Psoas muscle (tissue), 8 donors: ENCODE measurements at places on chromosomes 12 and 14. TPM values are rescaled to one million over a fixed set of nuclear protein-coding genes. Genes with fewer than 3 reads are reported as not detected.

JDP2 gene
- 13.2 TPM for polyA plus RNA-seq

NOVA1 gene
- 0.76 TPM for polyA plus RNA-seq

TMEM30B gene
- polyA plus RNA-seq, result 0.33 TPM

CIROP gene
- not detected for polyA plus RNA-seq

DBX2 gene
- polyA plus RNA-seq, result not detected

CAPZA3 gene
- polyA plus RNA-seq, result not detected

GRCh38 chr14:60309867-60310552 is 61.0 kb downstream of the PPM1A start:
- H3K4me1 ChIP-seq, result no peaks in the 10 kb centered on the region
- no peak overlapping the region for H3K27ac ChIP-seq
- H3K4me3 ChIP-seq, result no peak overlapping the region
- H3K36me3 ChIP-seq, result no peaks in the 10 kb centered on the region
- no peak for DNase-seq

DNA sequence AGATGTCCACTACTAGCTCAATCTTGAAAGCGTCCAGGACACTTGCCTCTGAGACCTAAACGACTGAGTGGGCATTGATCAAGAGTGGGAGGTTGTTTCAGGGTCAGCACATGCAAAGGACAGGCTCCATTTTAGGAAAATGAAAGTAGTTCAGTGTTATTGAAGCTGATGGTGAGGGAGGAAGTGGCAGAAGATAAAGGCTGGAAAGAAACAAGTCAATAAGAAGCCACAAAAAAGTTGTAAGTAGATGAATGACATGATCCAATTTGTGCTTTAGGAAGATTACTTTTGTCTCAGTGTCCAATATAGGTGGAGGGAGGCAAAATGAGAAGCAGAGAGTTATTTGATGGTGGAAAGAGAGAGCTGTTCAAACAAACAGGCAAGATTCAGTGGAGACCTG is 22.0 kb downstream of the GPR65 start:
- no peaks in the 10 kb centered on the region for H3K27me3 ChIP-seq
- H3K27ac ChIP-seq, result no peak overlapping the region
- H3K36me3 ChIP-seq, result no peaks in the 10 kb centered on the region
- no peak overlapping the region for H3K4me3 ChIP-seq
- DNase-seq, result no peak

GRCh38 chr12:103742349-103742932 is 98.6 kb downstream of the NT5DC3 start:
- H3K4me3 ChIP-seq, result no peak overlapping the region
- H3K27me3 ChIP-seq, result no peaks in the 10 kb centered on the region

DNA sequence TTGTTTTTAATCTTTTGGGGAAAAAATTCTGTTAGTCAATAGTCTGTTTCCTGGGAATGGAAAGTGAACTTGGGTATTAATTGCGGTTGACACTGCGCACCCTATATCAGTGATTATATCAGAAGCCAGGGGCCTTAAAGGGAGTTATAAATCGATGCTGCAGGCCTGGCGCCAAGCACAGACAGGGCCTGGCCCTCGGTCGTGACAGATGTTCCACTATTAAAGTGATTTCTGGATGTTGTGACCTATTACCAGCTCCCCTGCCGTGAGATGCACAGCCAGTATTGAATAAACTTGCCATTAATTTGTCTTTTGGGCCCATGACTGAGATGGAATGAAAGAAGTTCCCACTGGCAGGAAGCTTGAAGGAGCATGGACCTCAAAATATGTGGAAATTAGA is 45.1 kb upstream of the KITLG start:
- no peaks in the 10 kb centered on the region for H3K4me1 ChIP-seq
- no peak for DNase-seq
- H3K27me3 ChIP-seq, result no peaks in the 10 kb centered on the region
- H3K4me3 ChIP-seq, result no peak overlapping the region

GRCh38 chr14:71119075-71119474 is 211.8 kb downstream of the PCNX1 start:
- no peak overlapping the region for H3K27ac ChIP-seq
- DNase-seq, result no peak

DNA sequence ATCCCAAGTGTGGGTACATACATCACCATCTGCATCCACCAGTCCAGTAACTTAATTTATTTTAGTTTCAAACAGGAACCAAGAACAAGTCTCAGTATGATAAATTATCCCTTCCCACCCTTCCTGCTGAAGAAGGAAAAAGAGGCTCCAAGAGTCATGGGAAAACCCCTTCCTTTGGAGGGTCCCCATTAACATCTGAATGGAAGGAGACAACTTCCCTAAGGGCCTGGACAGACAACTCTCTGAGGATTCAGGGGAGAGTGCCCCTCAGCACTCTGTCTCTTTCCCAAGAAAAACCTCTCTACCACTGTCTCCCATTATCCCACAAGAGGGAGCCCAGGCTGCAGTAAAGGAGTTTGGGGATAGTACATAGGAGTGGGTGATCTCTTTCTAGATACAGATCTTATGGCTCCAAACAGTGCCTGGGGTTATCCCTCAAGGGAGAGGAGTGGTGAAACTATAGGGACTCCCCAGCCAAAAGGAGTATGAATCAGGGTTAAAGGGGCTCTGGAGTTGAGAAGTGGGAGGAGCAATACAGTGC is 6.2 kb downstream of the WNT10B start:
- H3K27me3 ChIP-seq, result peaks cover 6% of the 10 kb centered on the region
- DNase-seq, result no peak
- H3K36me3 ChIP-seq, result no peaks in the 10 kb centered on the region
- no peak overlapping the region for H3K27ac ChIP-seq
- no peak overlapping the region for H3K4me3 ChIP-seq

DNA sequence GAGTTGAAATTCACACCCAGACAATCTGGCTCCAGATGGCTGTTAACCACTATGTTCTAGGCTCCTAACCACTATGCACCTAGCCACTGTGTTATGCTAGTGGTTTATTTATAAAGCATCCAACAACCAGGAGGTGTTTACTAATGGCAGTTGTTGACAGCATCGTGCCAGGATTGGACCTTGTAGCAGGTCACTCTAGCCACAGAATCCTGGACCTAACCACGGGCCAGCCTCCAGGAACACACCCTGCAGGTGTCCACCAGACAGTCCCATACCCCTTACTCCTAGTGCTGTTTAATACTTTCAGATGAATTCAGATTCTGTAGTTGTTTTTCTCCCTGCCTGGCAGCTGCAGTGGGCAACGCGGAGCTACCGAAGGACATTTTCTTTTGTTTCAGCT is 109.4 kb upstream of the MYL2 start:
- no peak overlapping the region for H3K4me3 ChIP-seq
- no peak overlapping the region for H3K27ac ChIP-seq
- H3K36me3 ChIP-seq, result no peaks in the 10 kb centered on the region

DNA sequence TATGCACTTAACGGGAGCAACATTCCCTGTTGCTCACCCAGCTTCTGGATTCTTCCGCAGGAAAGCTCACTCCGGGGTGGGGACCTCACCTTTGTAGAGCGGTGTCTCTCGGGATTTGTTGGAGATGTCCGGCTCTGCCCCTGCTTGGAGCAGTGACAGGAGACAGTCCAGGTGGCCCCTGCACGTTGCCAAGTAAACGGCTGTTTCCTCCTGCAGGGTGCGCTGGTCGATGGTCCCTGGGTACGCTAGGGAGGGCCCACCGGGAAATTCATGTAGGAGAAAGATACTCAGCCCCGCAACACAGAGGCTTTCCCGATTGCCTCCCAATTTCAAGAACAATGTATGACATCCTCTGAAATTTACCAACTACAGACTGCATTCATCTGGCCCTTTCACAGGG is 23.1 kb downstream of the ASB2 start:
- no peak for DNase-seq
- peaks cover 94% of the 10 kb centered on the region for H3K4me1 ChIP-seq
- H3K4me3 ChIP-seq, result no peak overlapping the region
- no peaks in the 10 kb centered on the region for H3K27me3 ChIP-seq

GRCh38 chr12:112430929-112431328 is 12.2 kb downstream of the PTPN11 start:
- no peak overlapping the region for H3K4me3 ChIP-seq
- no peak overlapping the region for H3K27ac ChIP-seq
- no peak for DNase-seq

- no peaks in the 10 kb centered on the region for H3K36me3 ChIP-seq
- no peak overlapping the region for H3K27ac ChIP-seq
- no peaks in the 10 kb centered on the region for H3K4me1 ChIP-seq
- DNase-seq, result no peak
- H3K4me3 ChIP-seq, result no peak overlapping the region
- H3K27me3 ChIP-seq, result no peaks in the 10 kb centered on the region
Observed at GRCh38 chr14:84108746-84109457, 1421.0 kb upstream of the FLRT2 start.

- DNase-seq, result no peak
- H3K27me3 ChIP-seq, result no peaks in the 10 kb centered on the region
- H3K4me1 ChIP-seq, result no peaks in the 10 kb centered on the region
Observed at GRCh38 chr12:55385891-55386290, 14.4 kb upstream of the OR6C65 start.

GRCh38 chr12:57001448-57001906 is 4.9 kb downstream of the ZBTB39 start:
- peaks cover 6% of the 10 kb centered on the region for H3K4me1 ChIP-seq
- peak; percentile 59 for DNase-seq
- H3K27ac ChIP-seq, result no peak overlapping the region
- H3K4me3 ChIP-seq, result no peak overlapping the region
- H3K27me3 ChIP-seq, result no peaks in the 10 kb centered on the region

GRCh38 chr12:77925536-77926108 is 94.9 kb downstream of the NAV3 start:
- no peak overlapping the region for H3K4me3 ChIP-seq
- no peaks in the 10 kb centered on the region for H3K27me3 ChIP-seq

GRCh38 chr12:45205165-45205825 is 10.6 kb upstream of the ANO6 start:
- no peaks in the 10 kb centered on the region for H3K36me3 ChIP-seq
- no peaks in the 10 kb centered on the region for H3K27me3 ChIP-seq
- no peak for DNase-seq
- peaks cover 2% of the 10 kb centered on the region for H3K4me1 ChIP-seq

GRCh38 chr12:6834254-6834653 is 6.0 kb downstream of the P3H3 start:
- peaks cover 5% of the 10 kb centered on the region for H3K27me3 ChIP-seq
- H3K4me1 ChIP-seq, result no peaks in the 10 kb centered on the region

GRCh38 chr14:54808326-54809161 is 94.1 kb downstream of the GCH1 start:
- H3K4me1 ChIP-seq, result no peaks in the 10 kb centered on the region
- DNase-seq, result no peak
- H3K27ac ChIP-seq, result no peak overlapping the region
- H3K4me3 ChIP-seq, result no peak overlapping the region
- H3K27me3 ChIP-seq, result no peaks in the 10 kb centered on the region
- H3K36me3 ChIP-seq, result no peaks in the 10 kb centered on the region

DNA sequence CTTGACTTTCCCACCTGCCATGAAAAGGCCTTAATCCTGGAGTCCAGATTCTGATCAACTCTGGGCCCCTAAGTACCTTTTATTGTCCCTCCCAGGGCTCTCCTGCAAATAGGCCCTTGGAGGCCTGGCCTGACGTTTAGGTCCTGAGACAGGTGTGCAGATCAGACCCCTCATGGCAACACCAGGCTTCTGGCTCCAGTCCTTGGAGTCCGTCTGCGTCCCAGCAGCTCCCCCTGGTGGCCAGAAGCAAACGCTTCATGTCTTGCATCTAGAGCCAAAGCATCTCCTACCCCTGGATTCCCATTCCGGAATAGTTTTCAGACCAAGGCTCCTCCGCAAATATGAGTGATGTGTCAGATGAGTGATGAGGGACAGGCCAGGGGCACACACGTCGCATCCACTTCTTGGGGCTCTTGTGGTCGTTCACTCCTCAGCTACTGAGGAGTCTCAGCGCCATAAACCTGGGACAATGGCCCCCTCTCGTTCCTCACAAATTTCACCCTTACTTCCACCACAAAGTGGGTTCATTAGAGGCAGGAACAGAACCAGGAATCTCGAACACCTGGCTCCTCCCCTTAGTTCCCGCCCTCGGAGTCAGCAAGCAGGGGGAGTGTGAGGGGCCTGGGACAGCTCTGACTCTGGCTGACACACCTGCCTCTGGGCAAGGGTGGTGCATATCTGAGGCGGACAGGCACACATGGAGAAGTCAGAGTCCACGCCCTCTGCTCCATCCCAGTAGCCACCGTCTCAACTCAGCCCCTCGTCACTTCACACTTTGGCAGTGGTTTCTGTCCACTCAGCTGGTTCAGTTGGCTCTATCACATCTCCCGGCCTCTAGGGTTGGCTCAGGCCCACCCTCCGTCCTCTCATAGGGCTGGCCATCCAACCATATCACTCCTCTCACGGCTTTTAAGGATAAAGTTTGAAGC is 77.9 kb upstream of the PWP1 start:
- DNase-seq, result peak; percentile 87
- H3K27ac ChIP-seq, result no peak overlapping the region
- no peak overlapping the region for H3K4me3 ChIP-seq
- no peaks in the 10 kb centered on the region for H3K27me3 ChIP-seq
- no peaks in the 10 kb centered on the region for H3K4me1 ChIP-seq

DNA sequence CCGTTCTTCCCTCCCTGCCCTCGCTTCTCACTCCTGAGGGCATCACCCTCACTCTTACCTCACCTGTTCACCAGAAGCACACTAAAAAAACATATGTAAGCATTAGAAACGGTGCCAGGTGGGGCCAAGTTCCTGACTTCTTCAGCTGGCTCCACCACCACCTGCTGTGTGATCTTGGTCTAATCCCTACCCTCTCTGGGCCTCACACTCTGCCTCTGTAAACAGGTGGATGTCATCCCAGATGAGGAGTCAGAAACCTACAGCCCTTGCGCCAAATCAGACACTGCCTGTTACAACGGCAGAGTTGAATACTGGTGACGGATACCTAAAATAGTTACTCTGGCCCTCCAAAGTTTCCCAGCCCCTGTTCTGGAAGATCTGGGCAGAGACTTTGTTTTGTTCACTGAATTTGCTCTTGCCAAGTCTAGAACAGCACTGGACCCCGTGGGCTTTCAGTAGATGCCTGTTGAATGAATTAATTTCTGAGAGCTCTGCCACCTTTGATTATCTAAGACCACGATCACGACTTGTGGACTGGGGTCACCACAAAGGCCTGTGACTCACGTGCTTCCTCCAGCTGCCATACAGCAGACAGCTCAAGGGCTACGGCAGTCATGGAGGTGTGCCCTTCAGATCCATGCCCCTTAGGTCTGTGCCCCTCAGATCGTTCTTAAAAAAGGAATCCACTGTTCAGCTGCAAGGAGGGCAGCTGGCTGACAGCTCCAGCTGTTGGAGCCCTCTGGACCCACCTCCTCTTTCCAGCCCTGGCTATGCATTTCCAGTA is 71.9 kb downstream of the GSC start:
- H3K27me3 ChIP-seq, result no peaks in the 10 kb centered on the region
- no peak overlapping the region for H3K4me3 ChIP-seq
- H3K4me1 ChIP-seq, result no peaks in the 10 kb centered on the region

DNA sequence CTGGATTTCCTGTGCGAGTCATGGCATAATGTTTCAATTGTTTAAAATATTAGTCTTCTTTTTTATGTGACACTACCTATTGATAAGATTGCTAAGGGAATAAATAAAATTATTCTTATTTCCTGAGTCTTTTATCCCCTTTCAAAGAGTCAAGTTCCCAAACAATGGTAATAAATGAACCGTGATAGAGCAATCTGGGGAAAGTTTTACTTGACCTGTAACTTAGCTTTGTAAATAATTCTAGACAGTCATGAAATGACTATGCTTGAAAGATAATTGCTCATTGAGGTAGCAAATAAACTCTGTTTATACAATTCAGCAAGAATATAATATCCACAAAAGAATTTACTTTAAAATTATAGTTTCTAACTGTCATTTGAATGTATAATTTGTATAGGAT is 82.1 kb downstream of the TSPAN8 start:
- no peaks in the 10 kb centered on the region for H3K36me3 ChIP-seq
- no peaks in the 10 kb centered on the region for H3K27me3 ChIP-seq
- H3K4me3 ChIP-seq, result no peak overlapping the region

GRCh38 chr14:68638141-68638999 is 154.5 kb downstream of the ZFP36L1 start:
- no peak for DNase-seq
- H3K27ac ChIP-seq, result peak overlapping the region; percentile 7
- H3K27me3 ChIP-seq, result no peaks in the 10 kb centered on the region
- H3K36me3 ChIP-seq, result no peaks in the 10 kb centered on the region
- H3K4me3 ChIP-seq, result no peak overlapping the region
- H3K4me1 ChIP-seq, result peaks cover 31% of the 10 kb centered on the region
